ENCODE measurements at places on chromosomes 1 and 21.

DNA sequence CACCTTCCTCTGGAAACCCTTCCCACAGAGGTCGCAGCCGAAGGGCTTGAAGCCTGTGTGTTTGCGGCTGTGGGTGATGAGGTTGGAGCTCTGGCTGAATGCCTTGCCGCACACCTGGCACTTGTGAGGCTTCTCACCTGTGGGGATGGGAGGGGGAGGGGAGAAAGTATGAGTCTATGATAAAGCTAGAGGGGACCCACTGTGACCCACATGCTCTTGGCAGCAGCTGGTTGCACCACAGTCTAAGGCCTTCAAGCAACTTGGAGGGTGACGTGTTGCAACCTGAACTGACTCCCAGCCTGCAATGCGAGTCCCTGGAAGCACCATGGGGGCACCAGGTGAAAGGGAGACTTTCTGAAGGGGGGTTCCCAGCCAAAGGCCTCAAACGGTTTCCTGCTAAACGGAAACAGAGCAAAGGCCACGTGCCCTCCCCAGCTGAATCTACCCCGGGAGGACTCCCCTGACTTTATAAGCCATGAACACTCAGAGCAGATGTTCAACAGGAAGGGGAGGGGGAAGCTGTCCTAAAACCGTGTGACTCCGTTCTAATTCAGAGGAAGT, 10.6 kb downstream of the GFI1 start:
- peak; percentile 68 for DNase-seq

DNA sequence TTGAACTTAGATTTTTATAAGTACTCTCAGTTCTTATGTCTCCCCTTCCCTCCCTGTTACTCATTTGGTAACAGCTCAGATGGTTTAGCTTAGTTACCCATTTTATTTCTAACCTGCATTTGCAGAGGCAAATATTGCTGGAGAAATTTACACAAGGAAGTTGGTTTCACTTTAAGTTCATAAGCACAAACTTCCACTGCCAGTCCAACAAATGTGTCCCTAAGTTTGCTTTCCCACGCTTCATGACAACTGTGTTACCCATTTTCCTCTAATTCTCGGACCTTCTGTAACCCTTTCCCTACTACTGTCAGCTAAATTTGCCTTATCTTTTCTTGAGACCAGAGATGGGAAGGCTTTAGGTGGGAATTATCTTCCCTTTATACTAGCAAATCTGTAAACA, 63.9 kb upstream of the GPR25 start:
- DNase-seq = no peak

GRCh38 chr1:81115422-81115821, 685.3 kb upstream of the ADGRL2 start:
- no peak for DNase-seq

GRCh38 chr1:6180707-6181311, 688 bp upstream of the CHD5 start:
- DNase-seq = no peak

DNA sequence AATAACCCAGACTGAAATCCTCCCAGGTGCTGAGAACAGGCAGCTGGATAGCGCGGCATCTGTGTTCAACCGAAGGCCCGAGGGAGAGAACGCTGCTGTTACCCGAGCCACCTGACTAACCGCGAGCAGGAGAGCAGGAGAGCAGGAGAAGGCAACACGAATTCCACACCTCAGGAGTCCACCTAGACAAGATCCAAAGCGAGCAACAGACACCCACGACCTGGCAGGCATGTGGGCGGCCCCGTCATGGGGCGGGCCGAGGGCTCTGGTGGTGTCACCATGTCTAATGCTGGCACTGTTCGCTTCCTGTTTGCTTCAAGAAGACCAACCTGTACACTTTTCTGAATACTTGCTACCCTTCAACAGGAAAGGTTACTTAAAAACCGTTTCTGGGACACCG, 20.9 kb upstream of the SPATC1L start:
- no peak for DNase-seq

GRCh38 chr1:151596166-151596953, 15.5 kb upstream of the SNX27 start:
- no peak for DNase-seq

- DNase-seq = no peak
Measured at GRCh38 chr1:2494323-2494693, 18.2 kb downstream of the PLCH2 start.

GRCh38 chr1:231139125-231139649, 22.7 kb upstream of the TRIM67 start:
- no peak for DNase-seq

- DNase-seq = no peak
Measured at GRCh38 chr21:37006486-37007291, at the start of gene RIPPLY3. Gene RIPPLY3 (plus strand): TSS chr21:37006702. CDS start chr21:37006773, 71 bp downstream.

DNA sequence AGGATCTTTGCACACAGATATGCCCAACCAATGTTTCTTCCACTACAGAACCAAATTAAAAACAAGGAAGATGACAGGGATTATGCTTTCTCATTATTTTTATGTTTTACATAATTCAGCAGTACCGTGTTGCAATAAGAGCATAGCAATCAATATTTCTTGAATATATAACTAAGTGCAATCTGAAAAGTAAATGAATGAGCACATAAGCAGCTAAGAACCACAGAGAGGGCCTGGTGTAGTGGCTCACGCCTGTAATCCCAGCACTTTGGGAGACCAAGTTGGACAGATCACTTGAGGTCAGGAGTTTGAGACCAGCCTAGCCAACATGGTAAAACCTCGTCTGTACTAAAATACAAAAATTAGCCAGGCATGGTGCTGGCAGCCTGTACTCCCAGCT, 423.7 kb downstream of the MRPL39 start:
- no peak for DNase-seq

DNA sequence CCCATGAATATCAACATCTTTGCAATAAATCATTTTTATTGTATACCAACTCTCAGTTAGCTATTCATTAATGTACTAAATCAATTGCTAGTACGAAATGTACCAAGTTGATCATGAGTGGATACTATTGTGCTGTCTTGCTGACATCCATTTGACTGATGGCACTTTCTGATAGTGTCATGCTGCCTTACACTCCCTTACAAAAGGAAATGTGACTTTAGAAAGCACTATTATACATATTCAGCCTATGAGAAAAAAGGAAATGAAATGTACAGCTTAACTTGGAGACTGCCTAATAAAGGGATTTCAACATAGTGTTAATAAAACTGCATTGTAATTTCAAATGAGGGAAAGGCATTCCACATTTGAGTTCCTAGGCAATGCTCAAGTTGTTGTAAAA, 52.2 kb downstream of the PLA2G4A start:
- DNase-seq = no peak

DNA sequence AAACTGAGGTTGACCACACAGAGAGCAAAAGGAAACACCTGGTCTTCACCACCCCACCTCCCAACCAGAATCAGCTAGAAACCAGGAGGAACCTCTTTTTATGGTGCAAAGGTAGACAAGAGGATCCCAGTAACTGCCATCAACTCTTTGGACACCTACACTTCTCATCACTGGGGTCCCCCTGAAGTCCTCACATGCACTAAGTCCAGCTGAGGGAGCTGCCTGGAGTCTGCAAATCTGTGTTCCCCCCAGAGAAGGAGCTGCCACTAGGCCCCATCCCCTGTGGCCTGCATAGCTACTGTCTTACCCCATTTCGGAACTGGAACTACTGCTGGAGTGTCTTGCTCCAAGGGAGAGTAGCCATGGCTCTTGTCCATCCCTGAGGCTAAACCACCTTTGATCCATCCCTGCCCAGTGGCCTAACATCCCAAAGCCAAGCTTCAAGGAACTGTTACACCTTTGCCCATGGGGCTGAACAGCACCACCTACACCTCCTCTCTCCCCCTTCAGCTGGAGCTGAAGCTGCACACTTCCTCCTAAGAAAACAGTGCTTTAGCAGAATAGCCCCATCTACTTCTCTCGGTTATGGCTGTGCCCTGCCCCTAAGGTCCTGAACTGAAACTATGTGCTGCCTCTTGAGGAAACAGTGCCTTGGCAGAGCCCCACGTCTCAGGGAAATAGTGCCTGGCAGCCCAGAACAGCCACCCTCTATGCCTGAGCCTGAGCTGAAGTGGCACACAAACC, 85.4 kb upstream of the CD53 start:
- DNase-seq = no peak

- peak; percentile 77 for DNase-seq
Measured at GRCh38 chr1:44807364-44808062, 362 bp upstream of the DYNLT4 start.

GRCh38 chr1:175757381-175758015, 14.1 kb upstream of the TNR start:
- no peak for DNase-seq

DNA sequence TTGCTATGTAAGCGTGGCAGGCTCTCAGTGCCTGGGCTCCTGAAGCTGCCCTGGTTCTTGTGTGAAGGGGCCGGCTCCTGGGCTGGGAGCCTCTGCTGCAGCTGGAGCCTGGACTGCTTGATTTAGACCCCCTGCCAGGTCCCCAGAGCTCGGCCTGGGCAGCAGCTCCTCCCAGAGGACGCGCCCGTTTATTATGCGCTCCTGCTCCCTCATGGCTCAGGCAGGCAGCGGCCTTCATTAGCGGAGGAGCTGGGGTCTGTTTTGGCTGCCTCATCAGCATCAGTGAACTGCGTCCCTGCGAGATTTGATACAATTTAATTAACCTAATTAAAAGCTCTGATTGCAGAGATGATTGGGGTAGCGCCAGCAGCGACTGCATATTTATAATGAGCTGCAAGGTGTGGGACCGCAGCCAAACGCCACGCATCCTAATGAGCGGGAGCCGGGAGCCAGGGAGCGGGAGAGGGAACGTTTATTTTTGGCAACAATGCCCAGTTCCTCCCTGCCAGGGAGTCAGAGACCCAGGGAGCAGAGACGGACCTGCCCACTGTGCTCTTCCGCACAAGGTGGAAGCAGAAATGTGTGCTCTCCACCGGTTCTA, 16.6 kb downstream of the UTP11 start:
- no peak for DNase-seq

DNA sequence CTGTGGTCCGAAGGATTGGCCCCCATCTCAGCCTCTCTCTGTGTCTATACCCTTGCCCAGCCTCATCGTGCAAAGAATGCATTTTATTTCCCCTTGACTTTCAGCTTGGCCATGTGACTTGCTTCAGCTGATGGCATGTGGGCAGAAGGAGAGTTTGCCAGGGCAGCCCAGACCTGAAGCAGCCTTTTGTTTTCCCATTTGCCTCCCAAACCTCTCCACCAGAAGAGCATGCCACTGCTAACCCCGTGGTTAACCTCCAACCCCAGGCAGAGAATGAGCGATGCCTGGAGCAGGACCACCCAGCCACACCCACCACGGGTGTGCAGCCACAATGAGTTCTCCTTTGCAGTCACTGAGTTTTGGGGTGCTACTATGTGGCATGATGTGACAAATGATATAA, 136.4 kb downstream of the SETD4 start:
- no peak for DNase-seq

DNA sequence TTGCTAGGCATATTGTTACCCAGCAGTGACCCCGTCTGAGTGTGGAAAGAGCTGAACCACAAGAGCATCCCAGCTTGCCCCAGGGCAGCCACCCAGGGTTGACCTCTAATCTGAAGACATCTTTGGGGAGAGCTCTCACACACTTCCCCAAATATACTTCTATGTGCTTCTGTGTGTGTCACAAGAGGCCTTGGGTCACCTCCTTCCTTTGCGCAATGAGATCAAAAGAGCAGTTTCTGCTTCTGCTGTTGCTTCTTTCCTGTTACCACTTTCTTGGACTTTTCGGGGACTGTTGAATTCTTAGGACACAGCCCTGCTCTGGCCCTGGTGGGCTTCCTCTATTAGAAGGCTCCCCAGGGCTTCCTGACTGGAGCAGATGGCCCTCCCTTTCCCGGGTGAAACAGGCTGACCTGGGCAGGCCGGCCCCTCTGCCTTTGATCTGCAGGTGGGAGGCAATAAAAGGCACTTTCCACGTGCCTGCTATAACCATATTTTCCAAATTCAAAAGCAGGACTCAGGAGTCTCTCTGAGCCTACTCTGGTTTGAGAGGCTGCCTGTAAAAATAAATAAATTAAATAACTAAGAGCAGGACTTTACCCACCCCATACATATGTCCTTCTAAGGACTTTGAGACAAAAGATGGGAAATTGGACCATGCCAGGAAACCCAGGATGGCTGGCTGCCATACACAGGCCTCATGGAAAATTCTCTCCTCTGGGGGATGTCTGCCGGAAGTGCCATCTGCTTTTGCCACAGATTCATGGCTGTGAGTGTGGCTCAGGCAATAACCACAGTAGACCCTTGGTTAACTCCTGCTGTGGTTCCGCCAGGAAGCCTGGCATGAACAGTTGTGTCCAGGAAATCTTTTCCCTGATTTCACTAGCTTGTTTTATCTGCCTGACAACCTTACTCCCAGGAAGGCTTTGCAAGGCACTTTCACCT, 28.3 kb upstream of the RCSD1 start:
- no peak for DNase-seq

DNA sequence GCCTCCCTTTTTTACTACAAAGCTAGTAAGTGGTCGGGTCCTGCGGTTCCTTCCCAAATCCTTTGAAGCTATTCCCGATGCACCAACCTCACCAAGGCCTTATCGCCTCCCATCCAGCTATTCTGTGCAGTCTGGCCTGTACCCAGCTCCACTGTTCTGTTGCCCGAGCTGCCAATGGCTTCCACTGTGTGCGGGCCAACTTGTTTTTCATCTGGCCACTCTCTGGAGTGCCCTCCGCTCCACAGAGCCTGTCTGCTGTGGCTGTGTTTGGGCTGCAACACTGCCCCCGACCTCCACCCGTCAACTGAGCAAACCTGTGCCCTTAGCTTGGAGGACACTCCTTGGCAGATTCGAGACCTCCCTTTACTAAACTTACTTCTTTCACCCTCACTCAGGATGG, 125.0 kb downstream of the KIAA0319L start:
- no peak for DNase-seq

GRCh38 chr21:29238967-29239290, 59.8 kb upstream of the BACH1 start:
- no peak for DNase-seq

DNA sequence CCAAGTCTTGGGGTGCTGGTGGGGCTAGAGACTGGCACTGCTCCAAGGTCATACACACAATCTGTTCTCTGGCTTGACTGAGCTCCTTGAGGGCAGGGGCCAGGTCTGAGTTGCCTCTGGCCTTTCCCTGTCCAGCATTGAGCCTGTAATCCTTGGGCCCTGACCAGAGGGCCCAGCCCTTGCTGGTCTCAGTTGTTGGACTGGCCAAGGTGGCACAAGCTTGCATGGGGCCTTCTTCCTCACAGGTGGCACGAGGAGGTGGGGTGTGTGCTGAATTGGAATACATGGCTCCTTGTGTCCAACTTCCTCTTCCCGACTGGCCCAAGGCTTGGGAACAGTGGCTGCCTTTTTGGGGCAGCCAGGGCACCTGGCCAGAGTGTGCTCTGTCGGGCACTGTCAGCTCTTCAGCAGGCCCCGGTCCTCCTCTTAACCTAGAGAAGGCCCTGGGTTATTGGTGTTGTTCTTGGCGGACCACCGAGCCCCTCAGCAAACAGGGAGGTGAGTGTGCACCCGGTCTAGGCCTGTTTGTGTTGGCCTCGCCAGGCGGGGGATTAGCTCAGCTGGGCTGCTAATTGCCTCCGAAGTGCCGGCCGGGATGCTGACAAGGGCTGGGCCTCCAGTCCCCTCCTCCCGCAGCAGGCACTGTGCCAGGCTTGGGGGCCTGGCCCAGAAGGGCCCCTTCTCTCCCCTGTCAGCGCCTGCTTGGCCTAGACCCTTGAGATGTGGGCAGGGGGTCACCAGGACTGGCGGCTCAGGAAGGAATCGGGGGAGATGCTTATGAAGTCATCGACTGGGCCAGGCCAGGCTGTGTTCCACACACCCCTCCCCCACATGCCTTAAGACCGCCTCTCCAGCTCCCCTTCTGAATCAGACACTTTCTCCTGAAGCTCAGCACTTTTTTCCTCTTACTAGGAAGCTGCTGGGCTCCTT, 28.5 kb downstream of the WNT4 start:
- DNase-seq = no peak

- DNase-seq = no peak
Measured at GRCh38 chr1:110069404-110070281, 829 bp downstream of the ALX3 start.

- no peak for DNase-seq
Measured at GRCh38 chr21:38525454-38525853, 27.2 kb upstream of the ERG start.

Data from natural killer cell treated with Interleukin-12 subunit alpha and Interleukin-12 subunit beta and Interleukin-15 and Interleukin-18, amount 100 ng/mL, for 72 hours (primary cell).